Activated effector memory CD4-positive, alpha-beta T cell treated with anti-CD3 and anti-CD28 coated beads, Interleukin-2, amount 50 U/mL, for 16 hours (primary cell): ENCODE measurements at places on chromosomes 5 and 9.

DNA sequence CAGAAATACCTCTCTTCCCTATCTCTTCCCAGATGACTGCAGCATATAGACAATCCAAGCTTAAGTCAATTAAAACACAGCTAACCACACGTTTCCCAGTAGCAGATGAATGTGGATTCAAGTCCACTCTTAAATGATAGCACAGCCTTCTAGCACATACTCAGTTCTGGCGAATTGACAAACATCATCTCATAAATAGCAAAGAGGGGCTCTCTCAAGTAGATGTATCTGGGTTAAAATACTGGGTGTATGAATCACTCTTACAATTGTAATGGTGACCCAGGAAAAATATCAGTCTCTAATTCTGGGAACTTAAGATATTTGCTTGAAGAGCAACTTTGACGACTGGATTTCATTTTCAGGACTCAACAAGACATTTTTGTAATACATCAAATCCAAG is 67.0 kb upstream of the HAPLN1 start:
- no peak for DNase-seq

DNA sequence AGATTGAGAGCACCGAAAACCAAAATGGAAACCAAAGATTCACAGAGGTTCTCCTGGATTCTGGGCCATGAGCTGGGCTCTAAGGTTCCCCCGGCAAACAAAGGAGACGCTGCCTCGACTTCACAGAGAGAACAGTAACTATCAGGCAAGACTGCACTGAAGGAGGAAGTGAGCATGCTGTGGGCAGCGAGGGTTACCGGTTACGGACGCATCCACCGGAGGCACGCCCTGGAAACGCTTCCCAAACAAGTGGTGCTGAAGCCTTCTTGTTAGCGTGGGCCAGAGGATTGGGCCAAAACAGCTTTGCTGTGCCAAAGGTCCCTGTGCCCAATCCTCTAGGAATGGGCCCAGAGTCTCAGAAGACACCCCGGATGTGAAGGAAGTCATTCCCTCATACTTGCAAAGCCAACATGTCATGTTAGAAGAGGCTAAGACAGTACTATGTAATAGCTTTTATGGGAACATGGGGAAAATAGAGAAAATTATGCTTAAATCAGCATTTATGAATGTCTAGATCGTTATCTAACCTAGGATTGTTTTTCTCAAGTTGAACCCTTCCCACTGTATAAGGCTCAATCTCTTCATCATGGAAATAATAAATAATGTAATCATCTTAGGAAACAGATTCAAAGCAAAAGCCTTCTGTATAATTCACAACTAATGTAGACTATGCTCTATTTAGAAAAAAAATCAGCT is 145.4 kb downstream of the GABBR2 start:
- DNase-seq: no peak

GRCh38 chr5:78797936-78798672 is 149.5 kb upstream of the LHFPL2 start:
- no peak for DNase-seq

DNA sequence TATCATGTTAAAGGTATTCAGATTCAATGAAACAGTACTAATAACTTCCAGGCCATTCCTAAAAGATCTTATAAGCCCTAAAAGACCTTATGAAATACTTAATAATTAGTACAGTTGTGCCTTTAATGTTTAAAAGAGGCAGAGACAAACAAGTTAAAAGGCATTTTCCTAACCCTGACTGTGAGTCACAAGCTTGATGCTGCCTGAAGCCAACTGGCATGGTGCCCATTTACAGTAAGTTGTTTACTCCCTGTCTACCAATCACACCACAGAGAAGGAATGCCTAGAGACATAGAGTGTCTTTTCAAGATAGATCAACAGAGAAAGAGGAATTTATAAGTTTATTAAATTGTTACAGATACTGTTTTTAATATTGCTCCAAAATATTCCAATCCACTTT is 47.8 kb downstream of the NR3C1 start:
- DNase-seq: peak; percentile 79

GRCh38 chr5:132259069-132259851 is 1.8 kb downstream of the PDLIM4 start:
- peak; percentile 46 for DNase-seq

- DNase-seq: no peak
These were observed 350.6 kb downstream of the MLLT3 start for GRCh38 chr9:20271723-20272122.

DNA sequence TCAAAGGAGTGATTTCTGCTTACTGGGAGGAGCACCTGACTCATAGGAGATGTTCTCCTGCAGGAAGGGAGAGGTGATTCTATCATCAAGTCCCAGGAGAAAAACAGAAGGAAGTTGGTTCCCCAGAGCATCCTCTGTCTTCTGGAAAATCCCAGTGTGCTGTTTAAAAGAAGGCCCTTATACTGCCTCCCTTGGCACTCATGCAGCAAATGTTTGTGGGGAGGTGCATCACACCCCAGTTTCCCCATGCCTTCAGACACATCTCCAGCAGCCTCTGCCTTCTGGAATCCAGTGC is 63.1 kb downstream of the PPARGC1B start:
- DNase-seq: no peak

DNA sequence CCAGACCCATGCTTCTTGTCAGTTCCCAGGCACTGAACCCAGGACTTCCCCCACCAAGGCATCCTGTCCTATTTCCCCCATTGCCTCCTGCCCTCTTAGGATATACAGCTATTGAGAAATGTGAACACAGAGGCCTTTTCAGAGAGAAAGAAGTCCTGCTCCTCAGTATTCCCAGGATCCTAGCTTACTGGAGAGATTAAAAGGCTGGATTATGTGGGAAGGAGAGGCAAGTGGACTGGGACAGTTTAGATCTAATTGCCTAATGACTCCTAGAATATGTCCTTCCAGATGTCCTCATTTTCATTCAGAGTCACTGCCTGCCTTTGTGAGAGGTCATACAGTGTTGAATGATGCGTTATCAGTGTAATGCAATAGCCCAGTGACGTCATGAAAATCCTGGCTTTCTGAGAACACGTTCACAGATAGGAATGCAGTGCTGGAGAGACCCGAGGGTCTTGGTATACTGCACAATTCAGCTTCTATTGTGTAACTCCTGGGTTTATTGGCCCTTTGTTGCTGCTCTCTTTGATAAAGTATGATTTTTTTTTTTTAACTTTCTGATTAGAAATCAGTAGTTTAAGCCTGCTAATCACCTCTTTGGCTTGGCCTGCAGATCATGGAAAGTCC is 26.2 kb downstream of the WWC1 start:
- no peak for DNase-seq

GRCh38 chr5:153827397-153827796 is 211.3 kb downstream of the FAM114A2 start:
- no peak for DNase-seq

- DNase-seq: no peak
These were observed 137.8 kb upstream of the RETREG1 start for GRCh38 chr5:16754601-16755000.

GRCh38 chr9:109317979-109318741 is 2.7 kb downstream of the EPB41L4B start:
- no peak for DNase-seq

DNA sequence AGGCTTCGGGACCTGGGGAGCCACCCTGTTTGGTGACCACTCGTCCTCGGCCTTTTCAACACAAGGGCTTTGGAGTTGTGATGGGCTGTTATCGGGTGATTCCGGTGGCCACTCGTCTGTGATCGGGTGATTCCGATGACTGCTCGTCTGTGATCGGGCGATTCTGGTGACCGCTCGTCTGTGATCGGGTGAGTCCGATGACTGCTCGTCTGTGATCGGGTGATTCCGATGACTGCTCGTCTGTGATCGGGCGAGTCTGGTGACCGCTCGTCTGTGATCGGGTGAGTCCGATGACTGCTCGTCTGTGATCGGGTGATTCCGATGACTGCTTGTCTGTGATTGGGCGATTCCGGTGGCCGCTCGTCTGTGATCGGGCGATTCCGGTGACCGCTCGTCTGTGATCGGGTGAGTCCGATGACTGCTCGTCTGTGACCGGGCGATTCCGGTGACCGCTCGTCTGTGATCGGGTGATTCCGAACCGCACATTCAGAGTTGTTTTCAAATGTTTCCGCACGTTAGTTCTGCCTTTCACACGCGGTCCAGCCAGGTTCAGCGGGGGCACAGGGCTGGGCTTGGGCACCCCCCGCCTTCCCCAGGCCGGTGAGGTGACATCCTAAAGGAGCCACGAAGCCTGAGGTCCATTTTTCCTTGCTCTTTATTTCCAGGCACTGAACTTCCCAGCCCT is 30.3 kb downstream of the TPPP start:
- no peak for DNase-seq

GRCh38 chr9:104868687-104869404 is 59.1 kb downstream of the ABCA1 start:
- no peak for DNase-seq

DNA sequence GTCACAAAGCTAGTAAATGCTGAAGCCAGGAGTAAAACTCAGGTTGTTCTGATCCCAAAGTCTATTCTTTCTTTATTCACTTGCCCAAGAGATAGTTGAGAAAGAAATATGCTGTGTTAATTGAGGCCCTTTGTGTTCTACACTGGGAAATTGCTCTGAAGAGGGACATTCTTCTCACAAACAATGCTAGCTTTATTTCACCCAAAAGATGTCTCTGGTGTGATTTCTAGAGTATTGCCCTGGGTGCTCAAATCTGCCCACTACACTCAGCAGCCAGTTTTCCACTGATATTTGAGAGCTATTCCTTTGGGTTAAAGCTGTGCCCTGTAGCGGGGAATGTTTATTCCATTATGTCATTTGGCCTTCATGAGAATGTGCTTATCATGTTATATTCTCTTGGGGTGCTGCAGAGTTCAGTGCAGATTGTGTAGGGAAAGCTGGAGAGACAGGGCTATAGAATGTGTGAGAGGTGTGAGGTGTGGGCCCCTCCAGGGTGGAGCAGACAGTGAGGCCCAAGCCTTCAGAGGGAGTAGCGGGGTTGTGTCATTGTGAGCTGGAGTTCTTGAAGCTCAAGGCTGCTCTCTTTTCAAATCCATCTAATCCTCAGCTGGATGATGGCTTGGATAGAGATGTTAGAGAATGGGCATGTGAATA is 21.0 kb upstream of the C5orf63 start:
- DNase-seq: no peak

DNA sequence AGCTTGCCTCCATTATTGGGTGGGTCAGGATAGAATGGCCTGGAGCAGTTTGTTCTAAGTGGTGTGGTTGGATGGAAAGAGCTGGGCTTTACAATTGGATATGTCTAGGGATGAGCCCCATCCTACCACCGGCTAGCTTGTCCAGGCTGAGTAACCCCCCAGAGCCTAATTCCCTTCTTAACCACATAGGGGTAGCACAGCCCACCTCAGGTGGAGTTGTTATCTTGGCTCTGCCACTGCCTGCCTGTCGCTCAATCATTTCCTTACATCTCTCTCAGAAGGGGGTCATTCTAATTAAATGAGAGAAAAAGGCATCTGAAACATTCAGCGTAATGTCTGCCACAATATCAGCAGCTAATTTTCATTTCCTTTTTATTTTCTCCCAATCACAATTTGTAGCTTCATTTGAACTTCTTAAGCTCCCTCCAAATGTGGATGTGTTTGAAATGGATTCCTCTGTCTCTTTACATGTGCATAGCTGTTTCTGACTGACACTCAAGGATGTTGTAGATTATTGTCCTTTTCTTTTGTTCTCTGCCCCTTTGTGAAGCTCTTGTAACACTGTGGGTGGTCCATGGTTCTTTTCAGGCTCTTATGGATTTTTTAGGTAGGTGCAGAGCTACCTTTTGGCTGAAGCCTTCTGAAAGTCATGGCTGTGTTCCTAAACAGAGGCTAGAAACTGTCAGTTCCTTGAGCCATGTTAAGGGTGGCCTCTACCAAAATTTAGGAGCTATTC is 383.1 kb upstream of the KLF4 start:
- no peak for DNase-seq

DNA sequence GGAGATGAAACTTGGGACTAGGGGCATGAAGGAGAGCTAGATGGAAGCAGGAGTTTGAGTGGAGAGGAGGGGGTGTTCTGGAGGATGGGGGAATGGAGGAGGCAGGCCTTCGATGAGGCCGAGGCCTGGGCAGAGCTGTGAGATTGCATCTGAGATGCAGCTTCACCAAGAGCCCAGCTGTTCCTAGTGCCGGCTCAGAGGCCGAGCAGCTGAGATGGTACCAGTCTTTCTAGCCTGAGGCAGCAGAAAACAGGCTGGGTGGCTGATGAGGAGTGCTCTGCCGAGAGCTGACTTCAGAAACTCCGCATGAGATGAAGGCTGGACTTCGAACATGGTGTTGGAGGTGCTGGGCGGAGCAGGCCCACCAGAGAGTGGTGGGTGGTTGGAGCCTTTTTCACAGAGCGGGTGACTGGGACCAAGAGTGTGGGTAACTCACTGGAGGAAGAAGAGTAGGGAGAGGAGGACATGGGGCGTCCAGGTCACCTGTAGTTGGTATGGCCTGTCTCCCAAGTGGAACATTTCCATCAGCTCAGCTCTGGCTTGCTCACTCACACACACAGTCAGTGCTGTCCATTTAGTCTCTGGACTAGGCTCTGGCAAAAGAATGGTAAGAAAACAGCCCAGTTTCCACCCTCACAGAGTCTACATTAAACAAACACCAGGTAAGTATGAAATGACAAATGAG is 54.7 kb downstream of the TMOD1 start:
- DNase-seq: peak; percentile 38

DNA sequence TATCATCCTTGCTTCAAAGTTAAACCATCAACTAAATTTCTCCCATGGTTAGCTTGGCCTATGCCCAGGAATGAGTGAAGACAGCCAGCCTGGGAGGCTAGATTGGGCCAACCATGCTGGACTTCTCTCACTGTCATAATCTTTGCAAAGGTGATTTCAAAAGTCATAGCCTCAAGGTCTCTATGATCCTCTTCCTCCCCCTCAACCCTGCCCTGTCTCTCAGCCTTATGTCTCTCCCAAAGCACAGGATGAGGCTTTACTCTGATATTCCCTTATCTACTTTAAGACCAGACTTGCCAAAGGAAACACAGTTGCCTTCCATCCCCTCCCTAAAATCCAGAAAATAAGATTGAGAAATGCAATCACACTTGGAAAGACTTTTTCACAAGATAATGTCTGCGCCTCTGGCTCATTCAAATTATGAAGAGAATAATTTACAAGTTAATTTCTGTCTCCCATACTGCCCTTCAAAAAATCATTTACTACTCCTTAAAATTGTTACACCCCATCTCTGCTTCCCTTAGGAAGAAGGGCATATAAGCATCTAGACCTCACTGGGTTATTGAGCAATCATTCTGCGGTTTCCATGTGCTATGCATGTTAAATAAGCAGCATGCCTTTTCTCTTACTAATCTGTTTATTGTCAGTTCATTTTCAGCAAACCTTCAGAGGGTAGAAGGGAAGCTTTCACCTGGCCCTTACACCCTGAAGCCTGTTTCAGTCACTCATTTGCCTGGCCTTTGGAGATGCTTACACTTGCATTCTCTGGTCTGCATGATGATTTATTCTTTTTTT is 113.8 kb upstream of the ANKRD55 start:
- DNase-seq: no peak
